Left renal pelvis (tissue), 4 donors: ENCODE measurements at places on chromosomes 7 and 10.
A peak's percentile ranks its signal among the peaks of the same experiment; 100 is the strongest.

GRCh38 chr7:44082541-44083207, 344 bp upstream of the POLM start:
- DNase-seq = peak; percentile 95

- no peak for DNase-seq
These were observed 30.3 kb upstream of the CREB3L2 start for GRCh38 chr7:138032186-138032585.

DNA sequence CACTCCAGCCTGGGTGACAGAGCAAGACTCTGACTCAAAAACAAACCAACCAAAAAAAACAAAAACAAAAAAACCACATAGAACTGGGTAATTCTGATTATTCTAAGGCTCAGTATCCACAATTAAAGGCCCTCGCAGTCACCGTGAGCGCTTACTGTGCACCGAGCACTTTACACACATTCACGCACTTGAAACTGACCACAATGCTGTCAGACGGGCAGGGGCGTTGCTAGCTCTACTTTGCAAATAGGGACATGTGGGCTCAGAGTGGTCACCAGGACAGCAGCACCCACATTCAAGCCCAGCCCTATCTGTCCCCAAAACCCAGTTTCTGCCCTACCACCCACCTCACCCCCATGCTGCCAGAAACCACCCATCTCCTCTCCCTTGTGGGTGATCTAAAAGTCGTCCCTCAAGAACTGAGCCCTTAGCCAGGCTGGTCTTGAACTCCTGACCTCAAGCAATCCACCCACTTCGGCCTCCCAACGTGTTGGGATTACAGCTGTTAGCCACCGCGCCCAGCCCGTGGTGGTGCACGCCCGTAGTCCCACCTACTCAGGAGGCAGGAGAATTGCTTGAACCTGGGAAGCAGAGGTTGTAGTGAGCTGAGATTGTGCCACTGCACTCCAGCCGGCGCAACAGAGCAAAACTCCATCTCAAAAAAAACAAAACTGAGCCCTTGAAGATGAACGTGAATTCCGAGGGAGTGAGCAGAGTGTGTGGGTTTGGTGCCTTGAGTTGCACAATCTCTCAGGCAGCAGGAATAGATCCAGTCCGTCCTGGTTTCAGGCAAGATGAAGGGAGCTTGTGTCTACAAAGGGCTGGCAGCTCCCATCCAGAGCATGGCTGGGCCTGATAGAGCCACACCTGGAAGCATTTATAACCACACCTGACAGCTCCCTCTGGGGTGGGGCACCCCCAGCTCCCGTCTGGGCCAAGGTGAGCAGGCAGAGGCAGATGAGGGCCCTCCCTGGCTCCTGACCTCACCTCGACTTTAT, 5.4 kb upstream of the HSPB1 start:
- no peak for DNase-seq

GRCh38 chr10:91271886-91272285, 51.4 kb downstream of the PCGF5 start:
- no peak for DNase-seq

- DNase-seq = no peak
These were observed 43.5 kb upstream of the HSPA12A start for GRCh38 chr10:116785867-116786266.

GRCh38 chr7:101743241-101743994, 74.0 kb upstream of the CUX1 start:
- peak; percentile 45 for DNase-seq

GRCh38 chr7:782718-783449, 49.4 kb upstream of the SUN1 start:
- DNase-seq = no peak

DNA sequence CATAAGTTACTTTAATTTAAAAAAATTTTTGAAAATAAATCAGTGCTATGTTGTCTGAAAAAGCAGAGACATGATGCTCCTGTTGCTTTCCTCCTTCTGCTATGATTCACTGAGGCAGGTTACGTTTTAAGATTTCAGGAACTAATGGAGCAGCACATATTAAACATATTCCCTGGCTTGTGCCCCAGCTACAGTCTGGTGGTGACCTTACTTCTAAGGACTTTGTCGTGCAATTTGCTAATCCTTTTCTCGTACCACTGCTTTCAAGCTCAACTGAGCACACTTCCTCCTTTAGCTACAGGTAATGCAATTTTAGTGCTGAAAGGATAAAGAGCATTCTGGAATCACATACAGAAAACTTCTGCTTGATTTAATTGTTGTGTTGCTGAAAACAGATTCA, 16.2 kb upstream of the PRR15 start:
- no peak for DNase-seq

- DNase-seq = no peak
These were observed 727.3 kb downstream of the AUTS2 start for GRCh38 chr7:70325509-70326101.
